ENCODE measurements at places on chromosomes 1 and 21. TPM values are rescaled to one million over a fixed set of nuclear protein-coding genes. Genes with fewer than 3 reads are reported as not detected.

DNA sequence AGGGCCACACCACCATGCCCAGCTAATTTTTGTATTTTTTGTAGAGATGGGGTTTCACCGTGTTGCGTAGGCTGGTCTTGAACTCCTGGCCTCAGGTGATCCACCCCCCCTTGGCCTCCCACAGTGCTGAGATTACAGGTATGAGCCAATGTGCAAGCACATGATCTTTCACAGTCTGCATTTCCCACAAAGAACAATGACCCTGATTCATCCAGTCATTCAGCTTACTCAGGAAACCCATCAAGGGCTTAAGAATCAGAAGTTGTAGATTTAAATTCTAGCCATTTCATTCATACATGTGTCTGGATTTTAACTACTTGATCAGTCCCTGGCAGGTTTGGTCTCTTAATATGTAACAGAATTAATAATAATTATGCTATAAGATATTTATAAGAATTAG, 2065.7 kb downstream of the MRPL39 start:
- no peak for ATAC-seq

DNA sequence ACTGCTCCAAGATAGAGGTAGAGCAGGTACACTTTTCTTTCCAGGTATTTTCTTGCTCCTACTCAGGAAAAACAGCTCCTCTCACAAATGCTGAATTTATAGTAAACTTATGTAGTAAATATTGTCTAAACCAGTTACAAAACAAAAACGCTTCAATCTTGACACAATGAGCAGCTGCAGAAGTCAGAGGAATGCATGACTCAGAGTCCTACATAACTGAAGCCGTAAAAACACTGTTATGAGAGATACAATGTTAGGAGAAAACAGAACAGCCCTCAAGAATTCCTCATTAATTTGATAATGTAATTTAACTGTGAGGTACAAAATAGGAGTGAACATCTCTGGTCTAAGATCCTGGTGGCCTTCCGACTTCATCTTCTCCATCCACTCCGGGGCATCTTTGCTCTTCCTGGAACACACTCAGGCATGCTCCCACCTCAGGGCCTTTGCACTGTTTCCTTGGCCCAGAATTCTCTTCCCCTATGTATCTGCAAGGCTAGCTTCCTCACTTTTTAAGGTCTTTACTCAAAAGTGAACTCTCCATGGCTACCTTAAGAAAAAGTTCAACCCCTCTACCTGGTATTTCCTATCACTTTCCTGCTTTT, 138.5 kb downstream of the SLC45A1 start:
- no peak for ATAC-seq

GRCh38 chr1:66396212-66396890, 137.6 kb upstream of the SGIP1 start:
- peak; percentile 73 for ATAC-seq

DNA sequence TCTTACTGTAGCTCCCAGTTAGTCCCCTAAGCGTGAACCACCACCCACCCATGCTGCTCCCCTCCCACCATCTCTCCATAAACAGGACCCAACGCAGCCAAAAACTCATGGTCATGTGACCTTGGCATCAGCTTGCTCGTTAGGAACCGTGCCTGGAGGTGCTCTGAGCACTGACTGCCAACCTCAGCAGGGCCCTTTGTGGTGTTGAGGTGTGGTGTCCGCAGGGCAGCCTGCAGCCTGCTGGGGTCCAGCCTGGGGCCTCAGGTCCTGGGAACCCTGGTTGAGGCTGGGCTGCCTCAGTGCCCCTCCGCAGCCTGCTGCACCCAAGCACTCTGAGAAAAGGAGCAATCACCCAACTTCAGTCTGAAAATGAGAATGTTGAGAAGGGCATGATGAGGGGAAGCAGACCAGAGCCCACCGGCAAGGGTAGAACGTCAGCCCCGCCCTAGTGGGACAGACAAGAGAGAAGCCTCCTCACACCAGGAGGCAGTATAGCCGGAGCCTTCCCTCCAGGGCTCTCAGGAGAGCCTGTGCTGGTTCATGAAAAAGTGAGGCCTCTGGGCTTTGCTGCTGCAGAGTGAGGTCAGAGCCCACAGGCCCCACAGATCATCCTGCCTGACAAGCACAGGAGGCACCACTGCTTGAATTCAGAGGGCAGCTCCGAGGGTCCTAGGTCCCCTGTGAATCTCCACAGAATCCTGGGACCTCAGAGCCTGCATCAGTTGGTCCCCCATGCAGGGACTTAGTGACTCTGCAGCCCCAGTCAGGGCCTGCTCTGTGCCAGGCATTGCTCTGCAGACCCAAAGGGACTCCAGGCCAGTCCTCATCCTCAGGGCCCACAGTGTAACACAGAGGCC, 4.9 kb upstream of the COL6A2 start:
- ATAC-seq = no peak

DNA sequence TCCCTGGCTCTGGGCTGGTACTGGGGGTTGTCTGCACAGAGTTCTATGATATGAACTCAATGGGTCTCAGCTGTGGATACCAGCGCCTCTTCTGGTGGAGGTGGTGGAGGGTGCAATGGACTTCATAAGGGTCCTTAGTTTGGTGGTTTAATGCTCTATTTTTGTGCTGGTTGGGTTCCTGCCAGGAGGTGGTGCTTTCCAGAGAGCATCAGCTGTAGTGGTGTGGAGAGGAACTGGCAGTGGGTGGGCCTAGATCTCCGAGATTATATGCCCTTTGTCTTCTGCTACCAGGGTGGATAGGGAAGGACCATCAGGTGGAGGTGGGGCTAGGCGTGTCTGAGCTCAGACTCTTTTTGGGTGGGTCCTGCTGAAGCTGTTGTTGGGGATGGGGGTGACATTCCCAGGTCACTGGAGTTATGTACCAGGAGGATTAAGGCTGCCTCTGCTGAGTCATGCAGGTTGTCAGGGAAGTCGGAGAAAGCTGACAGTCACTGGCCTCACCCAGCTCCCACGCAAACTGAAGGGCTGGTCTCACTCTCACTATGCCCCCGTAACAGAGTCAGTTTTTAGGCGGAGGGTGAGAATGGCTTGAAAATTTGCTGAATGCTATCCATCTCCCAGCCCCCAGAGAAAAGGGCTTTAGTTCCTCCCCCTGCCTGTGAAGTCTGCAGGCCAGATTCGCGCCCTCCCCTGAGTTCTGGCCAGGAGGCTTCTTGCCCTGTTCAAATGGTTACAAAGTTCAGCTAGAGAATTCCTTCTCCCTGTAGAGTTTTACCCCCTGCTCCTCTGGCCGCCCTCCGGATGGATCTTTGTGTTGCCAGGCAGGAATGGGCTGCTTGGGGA, 902.9 kb downstream of the LTN1 start:
- no peak for ATAC-seq

DNA sequence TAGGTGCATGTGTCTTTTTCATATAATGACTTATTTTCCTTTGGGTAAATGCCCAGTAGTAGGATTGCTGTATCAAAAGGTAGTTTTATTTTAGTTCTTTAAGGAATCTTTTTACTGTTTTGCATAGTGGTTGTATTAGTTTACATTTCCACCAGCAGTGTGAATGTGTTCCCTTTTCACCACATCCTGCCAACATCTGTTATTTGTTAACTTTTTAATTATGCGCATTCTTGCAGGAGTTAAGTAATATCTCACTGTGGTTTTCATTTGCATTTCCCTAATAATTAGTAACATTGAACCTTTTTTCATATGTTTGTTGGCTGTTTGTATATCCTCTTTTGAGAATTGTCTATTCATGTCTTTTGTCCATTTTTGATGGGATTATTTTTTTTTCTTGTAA, 1761.9 kb downstream of the PLA2G4A start:
- no peak for ATAC-seq

DNA sequence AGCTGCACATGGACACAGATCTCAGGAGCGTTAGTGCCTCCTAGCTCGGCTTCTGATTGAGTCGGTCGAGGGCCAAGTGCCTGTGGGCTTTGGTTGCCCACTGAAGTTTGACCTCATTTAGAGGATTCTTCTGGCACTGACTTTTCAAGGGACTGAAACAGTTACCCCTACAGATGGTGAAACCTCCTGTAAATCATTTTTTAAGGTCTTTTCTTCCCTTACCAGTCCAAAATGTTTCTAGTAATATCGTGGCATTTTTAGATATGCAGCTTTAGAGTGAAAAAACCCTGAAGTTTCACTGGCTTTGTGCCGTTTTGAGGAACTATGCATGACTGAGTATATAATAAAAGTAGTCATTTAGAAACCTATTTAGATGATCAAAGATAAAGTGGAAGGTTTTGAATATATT, 34.7 kb upstream of the L1TD1 start:
- no peak for ATAC-seq

DNA sequence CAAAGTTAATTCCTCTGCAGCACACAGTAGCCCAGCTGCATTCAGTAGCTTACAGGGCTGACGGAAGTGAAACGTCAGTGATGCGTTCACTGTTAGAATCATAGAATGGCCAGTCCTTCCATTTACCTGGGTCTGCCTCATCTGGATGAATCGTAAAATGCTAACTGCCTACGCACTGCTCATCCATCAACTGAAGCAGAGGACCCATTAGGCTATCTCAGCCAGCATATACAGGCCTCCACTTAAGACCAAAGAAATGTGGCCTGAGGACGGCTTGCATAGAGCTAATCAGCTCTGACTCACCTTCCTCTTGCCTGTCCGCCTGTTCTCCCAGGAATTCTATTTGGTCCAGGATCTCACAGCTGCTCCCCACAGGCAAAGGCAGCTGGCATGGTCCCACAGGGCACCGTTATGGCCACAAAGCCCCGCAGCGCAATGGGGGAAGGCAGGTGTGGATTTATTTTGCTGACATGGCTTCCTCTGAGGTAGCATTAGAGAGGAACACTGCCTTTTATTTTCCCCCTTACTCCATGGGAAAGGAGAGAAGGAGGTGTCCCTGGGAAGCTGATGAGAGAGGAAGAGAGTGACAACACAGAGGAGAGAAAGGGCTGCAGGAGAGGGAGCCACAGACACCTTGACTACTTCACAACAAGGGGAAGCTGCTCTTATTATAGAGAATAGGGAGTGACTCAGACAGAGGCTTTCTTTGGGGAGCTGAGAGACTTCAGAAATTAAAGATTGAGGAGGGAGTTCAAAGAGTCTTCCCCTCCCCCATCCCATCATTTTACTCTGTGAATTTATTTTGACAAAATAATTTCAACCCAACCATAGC, 177.6 kb downstream of the HHIPL2 start:
- ATAC-seq = no peak

DNA sequence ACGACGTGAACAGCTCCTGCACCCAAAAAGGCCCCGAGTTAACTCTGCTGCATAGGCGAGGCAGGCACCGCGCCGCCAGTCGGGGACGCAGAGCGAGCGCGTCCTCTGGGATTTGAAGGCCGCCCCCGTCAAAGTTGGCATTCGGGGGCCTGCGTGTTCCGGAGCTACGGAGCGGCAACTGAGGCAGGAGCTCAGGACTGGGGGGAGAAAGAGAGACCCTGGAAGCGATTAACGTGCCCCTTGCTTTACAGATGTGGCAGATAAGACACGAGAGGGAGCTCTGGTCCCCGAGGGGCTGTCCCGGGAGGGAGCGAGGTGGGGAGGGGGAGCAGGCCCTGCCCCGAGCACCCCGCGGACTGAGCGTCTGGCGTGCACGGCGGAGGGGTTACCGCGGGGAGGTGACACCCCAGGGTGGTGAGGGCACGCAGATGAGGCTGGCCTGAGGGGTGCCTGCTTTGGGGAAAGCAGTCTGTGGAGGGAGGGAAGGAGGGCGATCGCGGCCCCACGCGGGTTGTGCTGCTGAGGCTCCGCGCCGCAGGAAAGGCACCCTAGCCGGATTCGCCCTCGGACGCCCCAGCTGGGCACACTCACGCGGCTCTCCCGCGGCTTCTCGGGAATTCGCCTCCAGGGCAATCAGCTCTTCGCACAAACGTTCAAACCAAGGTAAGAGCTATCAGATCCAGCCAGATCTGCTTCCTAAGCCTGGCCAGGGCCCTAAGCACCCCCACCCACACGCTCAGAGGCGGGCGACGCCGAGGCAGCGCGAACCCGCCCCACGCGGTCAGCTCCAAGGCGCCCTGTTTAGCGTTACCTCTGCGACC, 26.5 kb downstream of the ACTA1 start:
- no peak for ATAC-seq

DNA sequence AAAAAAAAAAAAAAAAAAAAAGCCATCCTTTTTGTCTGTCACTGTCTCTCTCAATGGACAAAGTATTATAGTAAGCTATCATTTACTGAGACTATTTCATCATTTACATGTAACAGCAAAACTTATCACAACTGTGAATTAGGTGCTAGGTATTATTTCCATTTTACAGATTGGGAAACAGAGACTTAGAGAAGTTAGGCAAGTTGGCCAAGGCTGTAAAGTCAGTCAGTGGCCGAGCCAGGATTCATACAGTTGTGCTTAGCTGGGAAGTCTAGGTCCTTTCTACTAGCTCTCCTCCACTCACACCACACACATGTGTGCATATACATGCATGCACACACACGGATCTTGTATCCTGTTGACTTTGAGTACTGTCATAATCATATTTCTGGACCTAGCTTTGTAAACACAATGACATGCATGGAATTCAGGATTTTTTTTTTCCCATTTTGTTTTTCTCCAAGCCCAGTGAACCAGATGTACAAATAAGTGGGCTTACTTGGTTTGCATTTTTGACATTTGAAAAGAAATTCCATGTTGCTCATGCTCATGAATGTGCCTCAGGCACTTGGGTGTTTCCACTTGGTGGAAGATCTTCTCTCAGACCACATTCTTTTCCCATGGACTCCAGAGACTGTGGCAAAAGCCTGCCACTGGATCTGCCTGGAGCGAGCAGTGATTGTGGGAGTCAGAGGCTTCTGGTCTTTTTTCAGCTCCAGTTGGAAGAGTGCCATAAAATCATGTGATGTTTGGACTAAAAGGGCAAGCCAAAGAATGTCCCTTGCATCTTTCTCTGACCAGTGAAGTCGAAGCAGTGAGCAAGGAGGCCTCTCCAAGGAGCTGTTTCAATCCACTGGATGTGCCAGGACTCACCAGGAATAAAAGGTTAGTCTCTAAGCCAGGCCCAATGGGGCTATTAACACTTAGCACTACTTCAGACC, 61.7 kb upstream of the DNAJC6 start:
- no peak for ATAC-seq

DNA sequence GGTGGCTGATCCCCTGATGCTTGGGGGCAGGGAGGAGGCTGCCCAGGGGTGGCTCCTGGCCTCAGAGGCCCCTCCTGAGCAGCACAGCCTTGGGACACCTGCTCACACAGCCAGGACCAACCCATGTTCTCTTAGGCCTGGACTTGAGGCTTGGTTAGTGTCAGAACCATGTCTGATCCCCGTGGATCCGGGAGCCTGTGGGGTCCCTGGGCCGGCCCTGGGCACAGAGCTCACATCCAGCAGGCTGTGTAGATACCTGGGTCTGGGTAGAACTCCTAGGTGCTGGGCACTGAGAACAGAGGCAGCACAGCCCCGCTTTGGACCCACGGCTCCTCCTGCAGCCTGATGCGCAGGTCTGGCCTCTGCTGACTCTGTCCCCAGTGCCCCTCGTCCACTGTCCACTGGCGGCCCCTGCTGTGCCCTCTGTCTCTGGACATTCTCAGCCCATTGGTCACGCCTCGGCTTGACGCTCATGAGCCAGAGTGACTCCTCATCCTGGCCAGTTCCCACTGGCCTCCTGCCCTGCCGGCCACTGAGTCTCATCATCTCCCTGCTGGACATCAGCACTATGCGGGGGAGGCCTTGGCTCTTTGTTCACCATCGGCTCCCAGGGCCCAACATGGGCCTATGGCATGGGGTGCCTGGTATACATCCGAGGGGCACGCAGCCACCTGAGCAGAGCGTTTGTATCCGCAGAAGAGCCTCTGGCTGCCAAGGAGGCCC, 70.2 kb downstream of the TRIM11 start:
- ATAC-seq = no peak

Gene PRMT2
- 88.2 TPM for total RNA-seq

Gene CD5L
- not detected for total RNA-seq

Gene LRRC41
- 37.7 TPM for total RNA-seq

Gene FAM110D
- total RNA-seq = not detected

Gene CCDC27
- not detected for total RNA-seq

Measured in activated T-helper 17 cell treated with anti-CD3 and anti-CD28 coated beads, Interleukin-2, amount 50 U/mL, for 72 hours (primary cell).